ENCODE measurements at places on chromosomes 5 and 9.
A peak's percentile ranks its signal among the peaks of the same experiment; 100 is the strongest.

DNA sequence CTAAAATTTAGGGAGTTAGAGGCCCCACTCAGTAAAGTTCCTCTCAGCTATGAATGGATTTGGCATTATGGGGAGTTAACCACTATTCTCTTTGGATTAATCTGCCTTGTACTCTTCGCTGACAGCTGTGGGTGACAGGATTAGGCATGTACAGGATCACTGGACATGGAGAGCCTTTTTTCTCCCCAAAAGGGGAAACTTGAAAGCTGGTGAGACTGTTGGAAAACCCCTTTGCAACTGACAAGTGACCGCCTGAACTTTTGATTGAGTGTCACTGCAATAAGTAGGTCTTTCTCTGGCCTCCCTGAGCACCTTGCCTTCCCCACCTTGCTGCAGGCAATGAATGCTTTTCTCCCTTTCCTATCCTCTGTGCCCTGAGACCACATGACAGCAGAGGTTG, 68.3 kb downstream of the ERP44 start:
- no peak for DNase-seq

- no peak for DNase-seq
Measured at GRCh38 chr5:170143091-170143490, 37.4 kb downstream of the FOXI1 start.

DNA sequence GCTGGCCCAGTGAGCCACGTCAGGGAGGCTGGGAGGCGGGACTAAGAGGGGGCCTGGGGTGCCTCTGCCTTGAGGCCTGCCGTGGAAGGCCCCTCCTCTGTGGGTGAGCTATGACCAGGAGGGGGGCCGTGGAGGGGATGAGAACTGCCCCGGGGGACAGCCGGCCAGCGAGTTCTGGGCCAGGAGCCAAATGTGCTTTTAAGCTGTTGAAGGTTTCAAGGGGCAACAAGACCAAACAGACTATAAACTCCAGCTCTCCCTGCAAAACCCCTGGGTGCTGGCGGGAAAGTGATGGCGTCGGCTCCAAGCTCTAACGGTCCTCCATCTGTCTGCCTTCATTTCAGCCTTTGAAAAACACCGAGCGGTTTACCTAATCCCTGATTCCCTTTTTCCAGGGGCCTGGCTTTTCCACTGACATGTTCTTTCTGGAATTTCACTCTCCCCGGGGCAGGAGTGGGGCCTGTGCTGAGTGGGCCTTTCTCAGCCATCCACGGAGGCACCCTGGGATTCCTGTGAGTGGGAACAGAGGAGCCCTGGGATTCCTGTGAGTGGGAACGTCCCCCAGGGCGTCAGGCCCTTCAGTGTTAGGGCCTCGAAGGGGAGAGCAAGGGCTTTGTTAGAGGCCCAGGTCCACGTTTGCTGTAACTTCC, 65.6 kb downstream of the COL5A1 start:
- peak; percentile 93 for DNase-seq

DNA sequence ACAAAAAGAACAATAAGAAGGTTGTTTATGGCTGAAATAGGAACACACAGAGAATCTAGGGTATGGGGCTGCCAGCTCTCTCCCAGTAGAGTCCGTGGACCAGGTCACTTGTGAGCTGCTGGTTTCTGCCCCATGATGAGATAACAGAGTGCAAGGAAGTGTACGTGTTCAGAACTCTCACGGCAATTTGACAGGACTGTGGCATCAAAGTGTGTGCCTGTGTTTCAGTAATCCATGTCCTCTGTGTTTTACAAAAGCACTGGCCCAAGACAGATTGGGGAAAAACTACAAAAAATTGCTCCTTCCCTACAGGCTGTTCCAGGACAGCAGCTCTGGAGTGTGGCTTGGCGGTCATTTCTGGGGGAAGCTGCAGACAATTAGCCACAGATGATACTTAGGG, 184.6 kb downstream of the AUH start:
- DNase-seq = no peak

GRCh38 chr5:140118302-140118936, 4.5 kb downstream of the PURA start:
- DNase-seq = no peak

DNA sequence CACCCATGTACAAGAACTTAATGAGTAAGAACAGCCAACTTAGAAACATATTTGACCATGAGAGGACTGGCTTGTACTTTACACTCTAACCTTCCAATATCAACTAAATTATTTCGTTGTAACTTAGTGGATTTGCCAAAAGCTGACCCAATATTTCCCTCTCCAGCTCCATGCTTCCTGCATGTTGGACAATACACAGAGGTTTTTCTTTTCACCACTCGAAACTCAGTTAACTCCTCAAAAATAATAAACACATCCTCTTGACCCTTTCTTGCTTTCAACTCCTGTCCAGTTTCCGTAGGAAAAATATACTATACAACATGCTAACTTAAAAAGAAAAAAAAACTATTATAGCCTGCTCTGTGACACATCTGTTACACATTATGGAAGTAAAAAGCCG, 188.9 kb downstream of the MPDZ start:
- DNase-seq = no peak

GRCh38 chr5:176774216-176775171, 35.9 kb upstream of the UNC5A start:
- DNase-seq = no peak

- no peak for DNase-seq
Measured at GRCh38 chr9:129252937-129253802, 75.1 kb upstream of the IER5L start.

- DNase-seq = no peak
Measured at GRCh38 chr9:76459694-76460635, 983 bp downstream of the GCNT1 start.

DNA sequence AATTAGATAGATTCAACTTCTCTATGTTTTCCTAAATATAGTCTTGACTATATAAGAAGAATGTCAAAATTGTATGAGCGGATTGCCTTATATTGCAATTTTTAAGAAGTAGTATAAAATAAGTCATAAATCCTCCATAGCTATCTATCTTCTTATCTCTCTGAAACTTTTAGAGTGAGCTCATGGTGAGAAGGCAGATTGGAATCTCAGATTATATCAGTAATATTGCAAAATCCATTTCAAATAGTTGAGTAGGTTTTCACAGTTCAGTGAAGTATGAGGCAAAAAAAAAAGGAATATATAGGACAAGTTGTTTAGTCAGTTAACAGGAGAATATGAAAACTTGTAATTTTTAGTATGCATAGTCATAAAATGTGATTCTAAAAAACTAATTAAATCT, 156.4 kb downstream of the FAM174A start:
- DNase-seq = no peak

DNA sequence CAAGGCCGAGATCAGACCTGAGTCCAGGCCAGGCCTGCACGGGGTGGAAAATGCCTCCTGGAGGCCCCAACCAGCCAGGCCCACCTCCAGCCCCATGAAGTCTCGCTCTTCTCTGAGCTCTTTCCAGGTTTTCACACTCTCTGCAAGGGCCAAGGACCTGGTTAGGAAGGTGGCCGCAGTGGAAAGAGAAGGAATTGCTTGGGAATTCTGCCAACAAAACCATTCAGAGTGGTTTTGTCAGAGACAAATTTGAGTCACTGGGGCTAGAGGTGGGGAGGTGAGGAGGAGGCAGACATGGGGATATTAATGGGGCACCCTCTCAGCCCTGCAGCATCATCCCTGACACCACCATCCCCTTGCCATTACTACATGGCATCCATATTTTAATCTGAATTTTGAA, 261.0 kb downstream of the ROR2 start:
- DNase-seq = no peak

DNA sequence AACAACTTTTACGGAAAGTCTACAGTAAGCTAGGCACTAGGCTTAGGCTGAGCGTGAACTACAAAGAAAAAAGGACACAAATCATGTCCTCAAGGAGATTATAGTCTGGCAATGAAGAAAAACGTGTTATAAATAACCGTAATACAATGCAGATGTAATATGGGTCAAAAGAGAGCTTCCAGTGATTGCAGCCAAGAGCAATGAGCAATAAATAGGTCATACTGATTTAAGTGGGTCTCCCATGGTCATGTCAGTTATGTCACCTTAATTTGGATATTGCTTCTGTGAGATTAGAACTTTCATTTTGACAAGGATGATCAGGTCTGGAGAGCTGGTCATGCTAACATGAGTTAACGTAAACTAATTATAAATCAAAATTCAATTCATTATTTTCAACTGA, 158.6 kb upstream of the GNA14 start:
- no peak for DNase-seq

GRCh38 chr5:6820851-6821479, 107.7 kb downstream of the TENT4A start:
- DNase-seq = no peak

All from NCI-H1436 treated with DMSO at 0.1 percent for 48 hours (cell line).